Amniotic stem cell (primary cell): ENCODE measurements at places on chromosomes 12 and 14.

DNA sequence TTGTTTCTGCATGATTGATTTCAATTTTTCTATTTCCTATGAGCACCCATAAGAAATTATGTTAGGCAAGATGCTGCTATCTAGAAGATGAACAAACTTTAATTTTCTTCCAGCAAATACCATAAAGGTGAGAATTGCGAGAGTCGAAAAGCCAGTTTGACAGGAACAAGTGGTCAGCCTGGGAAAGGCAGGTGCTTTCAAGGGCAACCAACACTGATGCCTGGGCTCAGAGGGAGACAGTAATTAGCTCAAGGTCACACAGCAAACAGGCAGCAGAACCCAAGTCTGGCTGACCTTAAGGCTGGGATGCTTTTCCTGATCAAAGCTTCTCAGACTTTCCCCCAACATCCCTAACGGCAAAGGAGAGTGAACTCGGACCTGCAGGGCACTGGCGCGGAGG lies 6.8 kb upstream of the OTUB2 start:
- no peak for DNase-seq

DNA sequence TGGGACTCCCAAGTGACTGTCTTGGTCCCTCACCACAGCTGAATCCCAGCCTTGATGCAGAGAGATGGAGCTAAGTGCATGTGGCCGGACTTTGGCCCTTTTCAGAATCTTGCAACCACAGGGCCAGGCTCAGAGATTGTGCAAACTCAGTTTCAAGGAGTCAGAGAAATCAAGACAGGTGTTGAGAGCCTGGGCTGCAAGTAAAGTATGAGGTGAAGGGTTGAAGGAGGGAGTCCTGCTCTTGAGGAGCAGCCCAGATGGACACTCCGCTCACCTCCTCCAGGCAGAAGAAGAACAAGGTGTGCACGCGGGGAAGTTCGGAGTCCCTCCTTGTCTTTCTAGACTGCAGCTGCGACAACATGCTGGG lies 6.3 kb upstream of the BMP4 start:
- no peak for DNase-seq

DNA sequence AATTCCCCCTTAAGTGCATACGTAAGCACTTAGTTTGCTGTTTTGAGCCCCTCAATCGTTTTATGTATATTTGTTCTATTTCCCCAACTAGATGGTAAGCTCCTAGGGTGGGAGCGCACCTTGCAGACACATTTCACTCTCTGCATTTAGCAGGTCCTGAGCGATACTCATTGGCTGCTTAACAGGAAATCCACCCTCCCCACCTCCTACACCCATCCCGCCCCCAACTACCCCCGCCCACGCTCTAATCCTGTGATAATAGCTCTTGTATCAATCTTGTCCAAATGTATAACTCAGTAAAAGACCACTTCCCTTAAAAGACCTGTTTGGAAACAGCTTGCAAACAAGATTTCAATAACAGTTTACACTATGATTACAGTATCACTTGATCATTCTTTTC lies 8.1 kb downstream of the LPAR5 start:
- DNase-seq = no peak

DNA sequence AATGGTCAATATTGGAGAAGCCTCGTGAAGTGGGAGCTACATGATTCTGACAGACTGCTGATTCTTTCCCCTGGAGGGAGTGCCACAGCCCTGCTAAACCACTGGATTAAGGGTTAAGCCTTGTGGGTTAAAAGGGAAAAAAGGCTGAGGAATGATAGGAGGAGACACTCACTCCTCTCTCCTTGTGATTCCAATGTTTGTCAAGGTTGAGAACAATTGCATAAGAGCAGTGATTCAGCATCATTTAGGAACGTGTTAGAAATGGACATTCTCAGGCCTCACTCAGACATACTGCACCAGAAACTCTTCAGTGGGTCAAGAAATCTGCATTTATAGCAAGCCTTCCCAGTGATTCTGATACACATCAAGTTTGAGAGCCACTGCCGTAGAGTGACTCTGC lies 87.8 kb upstream of the GZMB start:
- DNase-seq = no peak

DNA sequence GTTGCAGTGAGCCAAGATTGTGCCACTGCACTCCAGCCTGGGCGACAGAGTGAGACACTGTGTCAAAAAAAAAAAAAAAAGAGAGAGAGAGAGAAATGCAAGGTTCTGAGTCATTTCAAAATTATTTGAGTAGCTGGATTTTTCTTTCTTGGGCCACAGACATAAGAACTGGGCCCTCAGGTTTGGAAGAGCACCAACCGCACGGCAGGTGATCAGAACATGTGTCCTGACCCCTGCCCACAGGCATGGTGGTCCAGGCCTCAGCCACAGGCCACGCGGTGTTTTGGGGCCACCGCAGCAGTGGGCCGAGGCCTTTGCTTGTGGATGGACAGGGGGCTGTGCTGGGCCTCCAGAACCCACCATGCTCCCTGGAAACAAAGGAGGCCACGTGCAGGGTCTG lies 126.7 kb downstream of the CALM1 start:
- no peak for DNase-seq

DNA sequence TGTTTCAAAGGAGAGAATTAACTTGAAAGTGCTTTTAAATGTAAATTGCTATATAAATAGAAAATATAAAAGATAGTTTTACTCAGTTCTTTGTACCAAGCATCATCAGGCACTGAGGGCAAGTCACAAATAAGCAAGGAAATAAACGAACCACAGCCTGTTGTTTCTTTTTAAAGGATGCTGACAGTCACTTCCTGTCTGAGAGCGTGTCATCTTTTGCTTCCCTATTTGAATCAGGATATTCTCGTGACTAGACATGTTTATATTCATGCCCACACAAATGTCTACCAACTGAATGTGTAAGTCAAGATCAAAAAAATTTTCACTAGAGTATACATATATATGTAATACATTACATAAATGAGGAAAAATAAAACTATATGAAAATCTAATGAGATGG lies 31.4 kb upstream of the SLC2A13 start:
- DNase-seq = no peak

DNA sequence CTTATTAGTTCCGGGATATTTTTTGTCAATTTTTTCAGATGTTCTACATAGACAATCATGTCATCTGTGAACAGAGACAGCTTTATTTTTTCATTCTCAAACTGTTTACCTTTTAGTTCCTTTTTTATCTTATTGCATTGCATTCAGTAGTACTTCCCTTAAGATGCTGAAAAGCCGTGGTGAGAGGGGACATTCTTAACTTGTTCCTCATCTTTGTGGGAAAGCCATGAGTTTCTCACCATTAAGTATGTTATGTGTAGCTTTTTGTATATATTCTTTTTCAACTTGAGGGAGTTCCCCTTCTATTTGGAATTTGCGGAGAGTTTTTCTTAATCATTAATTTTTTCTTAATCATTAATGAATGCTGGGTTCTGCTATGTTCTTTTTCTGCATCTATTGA lies 1727.1 kb upstream of the SEL1L start:
- no peak for DNase-seq

DNA sequence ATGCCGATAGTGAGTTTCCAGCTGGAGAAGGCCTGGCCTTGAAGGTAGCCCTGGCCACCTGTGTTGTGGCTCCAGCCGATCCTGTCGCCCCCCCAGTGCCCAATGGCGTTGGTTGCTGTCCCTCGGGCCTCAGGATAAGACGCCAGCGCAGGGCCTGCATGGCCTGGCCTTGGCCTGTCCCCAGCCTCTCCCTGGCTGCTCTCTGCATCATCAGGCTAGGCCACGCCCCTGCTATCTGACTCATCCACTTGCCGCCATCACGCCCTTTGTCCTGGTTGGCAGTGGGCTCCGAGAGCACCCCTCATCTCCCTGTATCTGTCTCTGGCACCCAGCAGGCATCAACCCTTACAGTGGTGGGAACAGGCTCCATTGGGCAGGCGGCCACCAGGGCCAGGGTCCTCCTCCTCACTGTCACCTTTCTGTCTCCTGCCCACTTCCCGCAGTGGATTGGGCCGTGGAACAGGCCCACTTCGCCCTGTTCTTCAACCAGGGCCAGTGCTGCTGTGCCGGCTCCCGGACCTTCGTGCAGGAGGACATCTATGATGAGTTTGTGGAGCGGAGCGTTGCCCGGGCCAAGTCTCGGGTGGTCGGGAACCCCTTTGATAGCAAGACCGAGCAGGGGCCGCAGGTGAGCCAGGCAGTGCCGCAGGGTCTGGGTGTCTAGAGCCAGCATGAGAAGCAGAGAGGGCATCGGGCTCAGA lies 25.6 kb downstream of the ALDH2 start:
- DNase-seq = no peak

GRCh38 chr14:105839425-105840265 lies 313.3 kb downstream of the TMEM121 start:
- no peak for DNase-seq

- DNase-seq = peak; percentile 70
Observed at GRCh38 chr12:82687021-82688011, 610 bp downstream of the TMTC2 start.

DNA sequence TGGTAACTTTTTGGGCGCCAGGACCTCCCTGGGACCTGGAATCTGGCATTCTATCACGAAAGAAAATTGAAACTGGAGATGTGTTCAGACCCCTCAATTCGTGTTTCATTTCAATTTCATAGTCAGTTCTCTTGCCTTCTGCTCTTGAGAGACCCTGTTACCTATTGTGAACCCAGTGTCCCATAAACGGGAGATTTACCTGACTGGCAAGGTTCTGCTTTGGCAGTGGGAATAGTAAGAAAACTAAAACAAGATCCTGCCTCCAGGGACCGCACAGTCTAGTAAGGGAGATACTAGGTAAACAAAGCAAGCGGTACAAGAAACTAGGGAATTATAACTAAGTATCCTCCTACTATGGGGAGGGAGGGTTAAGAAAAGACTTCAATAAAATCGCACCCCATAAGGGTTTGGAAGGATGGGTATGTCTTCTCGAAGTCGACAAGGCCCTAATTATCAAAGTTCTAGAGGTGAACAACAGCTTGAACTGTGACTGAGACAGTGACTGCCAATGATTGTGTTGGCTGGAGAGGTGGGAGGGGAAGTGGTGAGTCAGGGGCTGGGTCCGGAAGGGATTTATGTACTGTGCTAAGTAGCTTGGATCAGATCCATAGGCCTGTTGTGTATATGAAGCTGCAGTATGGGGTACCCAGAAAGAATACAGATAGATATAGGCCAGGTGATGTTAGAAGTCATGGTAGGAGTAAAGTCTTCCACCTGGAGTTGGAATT lies 754 bp downstream of the ACSS3 start:
- DNase-seq = no peak

DNA sequence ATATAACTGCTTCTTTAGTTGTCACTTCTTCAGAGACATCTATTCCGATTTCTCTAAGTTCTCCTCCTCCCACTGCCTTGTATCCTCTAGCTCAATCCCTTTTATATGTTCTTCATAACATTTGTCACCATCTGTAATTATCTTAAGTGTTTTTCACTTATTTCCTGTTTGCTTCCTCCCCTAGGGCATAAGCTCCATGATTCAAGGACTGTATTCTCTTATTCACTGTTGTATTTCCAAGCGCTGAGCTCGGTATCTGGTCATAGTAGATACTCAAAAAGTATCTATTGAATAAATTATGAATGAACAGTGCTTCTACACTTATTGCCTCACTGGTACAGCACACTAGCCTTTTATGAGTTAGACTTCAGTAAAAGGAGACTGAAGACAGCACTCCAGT lies 109.0 kb upstream of the TMPO start:
- no peak for DNase-seq

DNA sequence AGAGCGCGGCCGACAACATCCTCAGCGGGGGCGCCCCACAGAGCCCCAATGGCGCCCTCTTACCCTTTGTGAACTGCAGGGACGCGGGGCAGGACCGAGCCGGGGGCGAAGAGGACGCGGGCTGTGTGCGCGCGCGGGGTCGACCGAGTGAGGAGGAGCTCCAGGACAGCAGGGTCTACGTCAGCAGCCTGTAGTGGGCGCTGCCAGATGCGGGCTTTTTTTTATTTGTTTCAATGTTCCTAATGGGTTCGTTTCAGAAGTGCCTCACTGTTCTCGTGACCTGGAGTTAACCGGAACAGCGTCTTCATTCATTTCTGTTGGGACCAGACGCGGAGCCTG lies 103.8 kb upstream of the FKBP4 start:
- no peak for DNase-seq

- DNase-seq = no peak
Observed at GRCh38 chr14:64758025-64758521, 53.8 kb downstream of the PLEKHG3 start.

DNA sequence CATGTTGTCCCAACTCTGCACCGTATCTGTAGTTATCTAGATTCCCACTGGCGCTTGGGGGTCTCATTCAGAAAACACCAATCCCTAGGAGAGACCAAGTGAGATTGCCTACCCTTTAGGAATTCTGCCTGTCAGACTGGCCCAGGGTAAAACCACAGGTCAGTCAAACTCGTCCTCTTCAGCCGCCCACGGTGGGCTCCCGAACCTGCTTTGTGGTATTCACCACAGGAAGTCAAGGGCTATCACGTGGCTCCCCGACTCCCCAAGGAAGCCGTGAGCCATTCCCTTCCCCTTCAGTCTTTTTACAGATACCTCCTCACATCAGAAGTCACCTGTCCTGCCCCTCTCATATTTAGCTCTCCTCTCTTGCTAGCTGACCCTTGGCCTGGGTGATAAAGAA lies 159.9 kb downstream of the EGLN3 start:
- no peak for DNase-seq

DNA sequence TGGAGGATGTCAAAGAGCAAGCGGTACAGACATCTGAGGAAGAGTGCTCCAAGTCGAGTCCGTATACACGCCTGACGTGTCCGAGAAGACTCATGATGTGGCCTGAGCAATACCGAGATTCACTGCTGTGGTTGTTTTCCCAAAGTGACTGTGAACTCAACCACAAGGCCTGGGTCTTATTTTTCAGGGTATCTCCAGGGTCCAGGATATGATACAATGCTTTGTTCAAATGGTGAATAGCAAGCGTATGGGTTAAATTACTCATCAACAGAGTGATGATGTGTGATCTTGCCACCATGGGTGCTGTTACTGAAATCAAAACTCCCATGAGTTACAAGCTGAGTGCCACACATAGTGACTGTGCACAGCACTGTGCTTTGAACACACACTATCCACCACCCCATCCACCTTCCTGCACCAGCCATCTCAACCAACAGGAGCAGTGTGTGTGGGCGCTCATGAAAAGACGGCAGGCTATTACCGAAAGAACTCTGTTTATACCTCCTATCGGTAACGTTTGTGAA lies 109.6 kb downstream of the BCAT1 start:
- no peak for DNase-seq

- DNase-seq = no peak
Observed at GRCh38 chr14:69001375-69001774, 22.3 kb upstream of the ACTN1 start.

GRCh38 chr14:70754991-70755390 lies 54.3 kb downstream of the MAP3K9 start:
- no peak for DNase-seq

DNA sequence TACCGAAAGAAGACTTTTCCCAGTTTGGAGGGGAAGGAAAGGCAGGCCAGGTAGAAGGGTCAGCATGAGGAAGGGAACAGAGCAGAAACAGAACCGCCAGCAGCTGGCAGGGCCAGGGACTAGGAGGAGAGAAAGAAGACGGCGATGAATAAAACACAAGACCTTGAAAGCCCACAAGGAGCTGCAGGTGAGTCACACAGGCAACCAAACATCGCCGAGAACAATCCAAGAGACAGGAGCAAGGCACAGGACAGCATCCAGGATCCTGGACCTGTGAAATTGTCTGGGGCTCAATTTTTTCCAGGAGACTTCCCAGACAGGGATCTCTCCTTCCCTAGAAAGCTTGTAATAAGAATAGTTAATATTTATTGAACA lies 47.3 kb downstream of the NUAK1 start:
- DNase-seq = no peak

- peak; percentile 37 for DNase-seq
Observed at GRCh38 chr12:92927436-92928281, 1.4 kb downstream of the EEA1 start.

GRCh38 chr12:14157088-14157747 lies 175.8 kb upstream of the GRIN2B start:
- no peak for DNase-seq
